ENCODE measurements at places on chromosomes 11 and 22.

DNA sequence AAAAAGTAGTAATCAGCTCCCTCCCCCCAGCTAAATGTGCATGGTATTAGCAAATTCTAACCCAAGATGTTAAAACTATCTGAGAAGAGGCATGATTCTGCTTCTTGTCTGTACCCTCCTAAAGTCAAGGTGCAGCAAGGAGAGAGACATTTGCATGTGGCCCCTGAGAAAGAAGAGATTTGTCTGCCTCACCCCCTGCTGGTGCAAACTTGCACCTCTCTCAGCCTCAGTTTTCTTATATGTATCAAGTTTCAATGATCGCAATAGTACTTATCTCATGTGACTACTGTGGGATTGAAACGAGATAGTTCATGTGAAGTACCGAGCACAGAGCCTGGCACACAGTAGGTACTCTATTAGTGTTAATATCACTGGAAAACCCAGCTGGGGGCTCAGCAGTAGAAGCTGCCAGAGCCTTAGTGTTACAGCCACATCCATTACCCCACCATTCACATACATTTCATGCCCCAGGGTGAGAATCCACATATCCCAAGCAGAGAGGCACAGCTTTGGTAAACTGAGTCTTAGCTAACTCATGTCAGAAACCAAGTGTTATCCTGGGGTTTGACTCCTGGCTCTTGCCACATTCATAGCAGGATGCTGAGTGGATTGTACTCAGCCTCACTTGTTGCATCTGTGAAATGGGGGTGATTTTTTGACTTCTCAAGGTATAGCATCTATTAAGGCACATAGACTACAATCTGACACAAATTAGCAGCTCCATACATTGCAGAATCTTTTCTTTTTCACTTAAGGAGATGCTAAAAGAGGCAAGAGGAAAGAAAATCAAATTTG, 24.9 kb downstream of the CD44 start:
- DNase-seq, result no peak

DNA sequence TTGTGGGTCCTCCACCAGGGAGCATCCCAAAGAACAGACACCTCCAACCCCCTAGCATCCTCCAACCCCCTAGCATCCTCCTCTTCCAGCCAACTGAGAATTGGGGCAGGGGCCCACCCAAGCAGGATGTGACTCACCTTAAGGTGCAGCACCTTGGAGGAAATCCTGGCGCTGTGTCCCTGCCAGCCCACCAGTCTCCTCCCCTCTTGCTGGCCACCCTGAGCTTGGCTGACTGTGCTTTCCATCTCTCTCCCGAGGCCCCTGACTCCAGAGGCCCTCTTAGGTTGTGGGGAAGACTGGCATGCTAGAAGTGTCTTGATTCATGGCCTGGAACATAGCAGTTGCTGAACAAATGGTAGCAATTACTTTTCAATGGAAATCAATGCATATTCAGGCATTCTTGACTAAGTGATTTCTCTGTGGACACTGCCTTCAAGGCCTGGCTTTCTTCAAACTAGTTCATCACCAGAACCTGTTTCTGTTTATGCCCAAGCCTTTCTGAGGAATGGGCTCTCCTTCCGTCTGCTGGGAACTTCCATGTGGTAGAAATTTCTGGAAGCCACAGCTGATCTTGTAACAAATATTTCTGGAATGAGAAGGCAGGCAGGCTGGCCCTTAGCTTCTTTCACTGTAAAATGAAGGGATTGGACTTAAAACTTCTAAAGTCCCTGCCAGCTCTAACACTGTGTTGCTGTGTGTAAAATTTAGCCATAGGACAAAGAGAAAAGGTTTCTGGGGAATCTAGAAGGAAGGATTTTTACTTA, 60.5 kb downstream of the CEP164 start:
- DNase-seq, result no peak

GRCh38 chr11:117796456-117796871, 552 bp downstream of the DSCAML1 start:
- DNase-seq, result no peak

DNA sequence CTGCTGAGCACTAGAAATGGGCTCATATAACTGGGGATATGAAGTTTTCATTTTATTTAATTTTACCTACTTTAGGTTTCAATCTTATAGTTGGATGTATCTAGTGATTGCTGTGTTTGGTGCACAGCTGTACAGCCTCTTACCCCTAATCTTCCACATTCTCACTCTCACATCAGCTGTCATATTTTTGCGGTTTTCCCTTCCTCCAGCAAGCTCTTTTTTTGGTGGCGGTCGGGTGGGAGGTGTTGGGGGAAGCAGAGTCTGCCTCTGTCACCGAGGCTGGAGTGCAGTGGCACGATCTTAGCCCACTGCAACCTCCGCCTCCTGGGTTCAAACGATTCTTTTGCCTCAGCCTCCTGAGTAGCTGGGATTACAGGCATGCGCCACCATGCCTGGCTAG, 445.1 kb upstream of the ISX start:
- DNase-seq, result no peak

GRCh38 chr11:23865341-23865975, 631.4 kb upstream of the LUZP2 start:
- no peak for DNase-seq

GRCh38 chr22:48744283-48744641, 1083.4 kb downstream of the BRD1 start:
- no peak for DNase-seq

- no peak for DNase-seq
Observed at GRCh38 chr11:69371731-69372588, 78.0 kb downstream of the MYEOV start.

DNA sequence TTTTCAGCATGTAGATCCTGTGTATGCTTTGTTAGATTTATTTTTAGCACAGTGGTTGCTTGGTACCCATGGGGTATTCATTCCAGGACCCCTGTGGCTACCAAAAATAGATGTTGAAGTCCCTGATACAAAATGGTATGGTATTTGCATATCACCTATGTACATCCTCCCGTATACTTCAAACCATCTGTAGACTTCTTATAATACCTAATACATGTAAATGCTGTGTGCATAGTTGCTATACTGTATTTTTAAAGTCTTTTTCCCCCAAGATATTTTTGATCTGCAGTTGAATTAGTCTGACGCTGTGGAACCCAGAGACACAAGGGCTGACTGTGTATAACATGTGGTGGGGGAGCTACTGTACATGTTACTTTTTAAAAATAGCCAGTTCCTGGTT, 101.1 kb downstream of the ATXN10 start:
- DNase-seq, result no peak

DNA sequence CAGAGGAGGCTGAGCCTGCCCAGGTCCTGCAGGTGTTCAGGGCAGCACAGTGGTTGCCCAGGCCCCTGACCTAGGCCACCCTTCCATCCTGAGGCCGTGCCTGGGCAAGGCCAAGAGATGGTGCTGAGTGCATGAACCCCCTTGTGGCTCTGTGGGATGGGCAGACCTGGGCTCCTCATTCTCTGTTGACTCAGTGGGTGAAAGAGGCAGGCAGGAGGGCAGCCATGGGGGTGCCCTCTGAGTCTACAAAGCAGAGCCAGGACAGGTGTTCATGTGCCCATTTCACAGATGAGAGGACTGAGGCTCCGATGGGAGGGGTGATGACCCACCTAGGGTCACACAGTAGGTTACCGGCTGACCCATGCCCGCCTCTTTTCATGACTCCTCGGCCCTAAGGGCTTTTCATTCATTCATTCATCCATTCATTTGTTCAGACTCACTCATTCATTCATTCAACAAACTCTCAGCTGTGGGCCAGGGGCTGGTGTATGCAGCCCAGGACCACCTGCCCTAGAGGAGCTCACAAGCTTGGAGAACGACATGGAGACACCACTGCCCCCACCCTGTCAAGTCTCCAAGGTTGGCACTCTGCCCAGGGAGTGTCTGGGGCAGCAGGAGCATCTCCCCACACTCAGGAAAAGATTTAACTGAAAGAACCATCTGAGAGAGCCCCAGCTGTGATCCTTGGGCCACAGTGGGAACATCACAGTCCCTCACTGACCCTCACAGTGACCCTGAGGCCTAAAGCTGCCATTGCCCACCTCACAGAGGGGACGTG, 40.5 kb downstream of the IGLL5 start:
- peak; percentile 11 for DNase-seq

- DNase-seq, result no peak
Observed at GRCh38 chr11:10371926-10372641, 67.2 kb downstream of the ADM start.

All from lung (tissue), 17 donors.